ENCODE measurements at places on chromosomes 7 and 10.

DNA sequence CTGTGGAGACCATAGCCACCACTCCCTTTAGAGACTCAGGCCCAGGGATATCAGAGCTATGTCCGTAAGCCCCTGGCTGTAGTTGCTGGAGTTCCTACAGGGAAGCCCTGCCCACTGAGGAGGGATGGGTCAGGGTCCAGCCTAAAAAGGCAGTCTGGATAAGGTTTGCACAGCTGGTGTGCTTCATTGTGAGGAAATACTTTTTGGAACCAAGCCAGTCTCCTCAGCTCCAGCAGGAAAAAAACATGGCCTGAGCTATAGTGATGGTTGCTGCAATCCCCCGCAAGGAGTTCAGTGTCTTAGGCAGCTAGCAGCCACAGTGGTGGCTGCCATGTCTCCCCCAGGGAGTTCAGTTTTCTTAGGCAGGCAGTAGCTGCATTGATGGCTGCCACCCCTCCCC is 52.6 kb upstream of the CYP2C8 start:
- no peak for DNase-seq

GRCh38 chr7:47982610-47983009 is 3.2 kb upstream of the HUS1 start:
- DNase-seq = no peak

GRCh38 chr10:549391-549790 is 140.1 kb downstream of the DIP2C start:
- no peak for DNase-seq

DNA sequence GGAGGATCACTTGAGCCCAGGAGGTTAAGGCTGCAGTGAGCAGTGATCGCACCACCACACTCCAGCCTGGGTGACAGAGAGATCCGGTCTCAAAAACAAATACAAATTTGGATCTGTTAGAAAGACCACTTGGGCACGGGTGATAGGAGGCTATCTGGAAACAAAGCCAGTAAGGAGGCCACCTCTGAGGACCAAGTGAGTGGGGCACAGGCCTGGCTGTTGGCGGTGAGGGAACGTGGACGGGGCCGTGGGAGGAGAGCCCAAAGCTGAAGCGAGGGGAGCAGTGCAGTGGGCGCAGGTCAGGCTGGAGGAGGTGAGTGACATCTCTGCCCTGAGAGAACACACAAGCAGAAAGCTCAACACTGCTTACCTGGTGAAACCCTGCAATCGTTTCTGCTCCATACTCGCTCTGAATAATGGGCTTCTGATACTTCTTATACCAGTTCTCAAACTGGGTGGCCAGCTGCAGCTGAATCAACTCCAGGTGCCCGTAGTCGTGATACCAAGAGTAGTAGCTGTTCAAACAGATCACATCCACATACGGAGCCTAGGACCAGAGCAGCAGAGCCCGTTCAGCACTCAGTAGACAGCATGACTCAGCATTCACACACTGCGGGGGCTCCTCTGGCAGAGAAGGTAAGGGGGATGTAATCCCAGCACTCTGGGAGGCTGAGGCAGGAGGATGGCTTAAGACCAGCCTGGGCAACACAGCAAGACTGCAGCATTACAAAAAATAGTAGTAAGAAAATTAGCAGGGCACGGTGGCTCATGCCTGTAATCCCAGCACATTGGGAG is 14.5 kb downstream of the GUSB start:
- no peak for DNase-seq

GRCh38 chr10:35675846-35676245 is 33.8 kb upstream of the FZD8 start:
- no peak for DNase-seq

Data from activated naive CD8-positive, alpha-beta T cell treated with anti-CD3 and anti-CD28 coated beads, Interleukin-2, amount 50 U/mL, for 24 hours (primary cell).